ENCODE measurements at places on chromosomes 1 and 21.

GRCh38 chr21:28454564-28455252, 538.0 kb downstream of the LTN1 start:
- peak; percentile 55 for DNase-seq

GRCh38 chr1:193325042-193325441, 138.6 kb upstream of the B3GALT2 start:
- DNase-seq = no peak

DNA sequence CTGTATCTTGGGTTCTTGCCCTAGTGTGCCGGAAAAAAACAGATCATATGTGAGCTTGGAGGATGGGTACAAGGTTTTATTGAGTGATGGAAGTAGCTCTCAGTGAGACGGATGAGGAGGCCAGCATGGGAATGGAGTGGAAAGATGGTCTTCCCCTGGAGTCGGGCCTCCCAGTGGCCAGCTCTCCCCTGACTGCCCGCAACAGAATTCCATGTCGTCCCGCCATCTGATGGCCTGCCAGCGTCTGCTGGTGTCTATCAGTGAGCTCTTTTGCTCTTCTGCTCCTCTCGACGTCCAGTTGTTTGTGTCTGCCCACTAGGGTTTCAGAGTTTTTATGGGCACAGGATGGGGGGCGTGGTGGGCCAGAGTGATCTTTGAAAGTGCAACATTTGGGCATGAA, 315.2 kb upstream of the BRINP3 start:
- DNase-seq = no peak

DNA sequence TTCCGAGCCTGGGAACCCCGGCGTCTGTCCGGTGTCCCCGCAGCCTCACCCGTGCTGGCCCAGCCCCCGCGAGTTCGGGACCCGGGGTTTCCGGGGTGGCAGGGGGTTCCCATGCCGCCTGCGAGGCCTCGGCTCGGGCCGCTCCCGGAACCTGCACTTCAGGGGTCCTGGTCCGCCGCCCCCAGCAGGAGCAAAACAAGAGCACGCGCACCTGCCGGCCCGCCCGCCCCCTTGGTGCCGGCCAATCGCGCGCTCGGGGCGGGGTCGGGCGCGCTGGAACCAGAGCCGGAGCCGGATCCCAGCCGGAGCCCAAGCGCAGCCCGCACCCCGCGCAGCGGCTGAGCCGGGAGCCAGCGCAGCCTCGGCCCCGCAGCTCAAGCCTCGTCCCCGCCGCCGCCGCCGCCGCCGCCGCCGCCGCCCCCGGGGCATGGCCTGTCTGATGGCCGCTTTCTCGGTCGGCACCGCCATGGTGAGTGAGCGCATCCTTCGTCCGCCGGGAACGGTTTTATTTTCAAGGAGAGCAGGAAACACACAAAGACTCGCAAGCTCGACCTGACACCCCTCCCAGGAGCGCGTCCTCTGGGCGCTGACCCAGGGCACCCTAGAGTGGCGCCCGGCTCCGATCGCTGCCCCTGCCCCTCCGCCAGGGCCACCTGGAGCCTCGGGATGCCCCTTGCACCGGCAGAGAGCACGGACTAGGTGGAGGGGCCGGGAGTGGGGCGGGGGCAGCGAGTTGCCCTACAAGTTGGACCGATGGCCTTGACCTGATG, at the start of gene ABCG1:
TSS of gene ABCG1 (plus strand) at position 305 of the 770 bp plus-strand sequence. CDS start at position 428, 123 bp downstream.
- no peak for DNase-seq

DNA sequence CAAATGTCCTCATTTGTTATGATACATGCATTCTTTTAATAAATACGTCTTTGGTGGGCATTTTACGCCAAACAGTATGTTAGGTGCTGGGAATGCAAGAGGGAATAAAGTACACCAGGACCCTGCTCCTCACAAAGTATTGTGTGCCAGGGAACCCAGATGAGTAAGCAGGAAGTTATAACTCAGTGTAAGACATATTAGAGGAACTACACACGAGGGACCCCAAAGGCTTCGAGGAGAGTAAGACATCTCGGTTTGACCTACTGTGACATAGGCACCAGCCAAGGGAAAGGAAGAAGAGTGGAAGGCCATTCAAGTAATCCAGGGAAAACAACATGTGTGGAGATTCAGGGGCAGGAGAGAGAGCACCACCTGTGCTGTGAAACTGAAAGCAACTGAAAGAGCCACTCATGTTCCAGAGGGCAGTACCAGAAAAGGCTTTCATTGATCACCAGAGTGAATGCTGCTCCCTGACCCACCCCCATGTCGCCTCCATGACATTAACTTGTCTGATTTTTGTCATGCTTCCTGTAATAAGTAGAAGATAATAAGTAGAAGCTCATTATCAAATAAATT, 542.5 kb upstream of the PKN2 start:
- no peak for DNase-seq

DNA sequence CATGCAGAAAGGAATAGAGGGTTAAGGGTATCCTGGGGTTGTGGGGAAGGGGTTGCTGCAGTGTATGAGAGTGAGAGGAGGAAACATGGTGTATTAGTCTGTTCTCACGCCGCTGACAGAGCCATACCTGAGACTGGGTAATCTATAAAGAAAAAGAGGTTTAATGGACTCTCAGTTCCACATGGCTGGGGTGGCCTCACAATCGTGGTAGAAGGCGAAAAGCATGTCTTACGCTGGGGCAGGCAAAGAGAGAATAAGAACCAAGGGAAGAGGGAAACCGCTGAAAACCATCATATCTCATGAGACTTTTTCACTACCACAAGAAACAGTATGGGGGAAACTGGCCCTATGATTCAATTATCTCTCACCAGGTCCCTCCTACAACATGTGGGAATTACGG, 17.7 kb downstream of the OSBPL9 start:
- DNase-seq = no peak

DNA sequence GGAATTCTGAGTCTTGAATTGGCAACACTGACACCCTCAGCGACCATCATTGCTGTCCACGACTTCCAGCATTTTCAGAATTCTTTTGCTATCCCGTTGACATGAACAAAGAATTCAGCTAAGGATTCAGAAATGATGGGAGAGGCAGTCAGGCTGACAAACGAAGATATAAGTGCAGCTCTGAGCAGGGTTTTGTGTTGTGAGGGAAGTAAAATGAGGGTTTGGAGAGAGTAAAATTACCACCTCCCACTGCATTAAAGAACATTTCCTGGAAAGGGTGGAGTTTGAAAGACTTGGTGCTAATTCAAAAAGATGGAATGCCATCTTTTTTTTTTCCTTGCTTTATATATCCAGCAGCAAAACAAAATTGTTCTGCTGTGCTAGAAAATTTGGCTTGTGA, 4.9 kb upstream of the ELK4 start:
- DNase-seq = peak; percentile 61

DNA sequence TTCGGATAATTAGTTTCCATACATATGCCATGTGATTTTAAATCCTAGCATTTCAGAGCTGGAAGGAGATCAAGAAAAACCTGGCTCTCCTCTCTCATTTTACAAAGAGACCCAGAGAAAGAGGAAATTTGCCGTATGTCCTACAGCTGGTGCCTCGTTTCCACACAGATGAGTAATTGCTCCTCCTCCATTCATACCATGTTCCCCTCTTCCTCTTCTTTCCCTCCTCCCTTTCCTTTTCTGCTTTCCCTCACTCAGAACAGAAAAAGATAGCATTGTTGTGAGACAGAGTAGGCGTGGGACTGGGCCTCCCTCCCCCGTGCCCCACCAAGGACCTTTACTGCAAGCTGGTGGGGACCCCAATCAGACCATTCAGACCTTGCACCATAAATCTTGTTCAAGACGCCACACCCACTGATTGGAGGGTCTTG, 13.7 kb upstream of the SLC44A3 start:
- DNase-seq = peak; percentile 72

DNA sequence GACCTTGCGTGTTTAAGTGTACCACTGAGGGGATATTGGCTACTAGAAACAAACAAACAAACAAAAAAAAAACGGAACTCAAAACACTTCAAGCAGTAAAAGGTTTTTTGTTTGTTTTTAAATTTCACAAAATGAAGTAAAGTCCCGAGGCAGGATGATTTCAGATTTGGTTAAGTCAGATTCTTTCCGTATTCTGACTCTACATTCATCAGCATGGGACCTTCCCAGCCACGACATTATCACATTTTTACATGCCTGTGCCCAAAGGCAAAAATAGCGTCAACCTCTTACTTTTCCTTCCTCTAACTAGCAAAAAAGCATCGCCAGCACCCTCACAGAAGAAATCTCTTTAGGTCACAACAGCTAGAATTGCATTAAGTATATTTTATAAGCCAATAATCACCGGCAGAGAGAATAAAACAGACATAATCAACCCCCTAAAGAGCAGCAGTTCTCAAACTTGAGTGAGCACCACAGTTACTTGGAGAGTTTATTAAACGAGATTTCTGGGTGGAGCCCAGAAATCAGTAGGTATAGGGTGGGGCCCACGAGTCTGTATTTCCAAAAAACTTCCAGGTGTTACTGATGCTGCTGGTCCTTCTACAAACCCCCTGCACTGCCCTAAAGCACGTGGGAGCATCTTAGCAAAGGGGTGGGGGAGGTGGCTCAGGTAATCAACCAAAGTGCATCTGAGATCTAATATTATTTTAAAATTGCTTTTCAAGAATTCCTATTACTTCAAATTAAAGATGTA, 227.6 kb downstream of the RGS7 start:
- DNase-seq = no peak

DNA sequence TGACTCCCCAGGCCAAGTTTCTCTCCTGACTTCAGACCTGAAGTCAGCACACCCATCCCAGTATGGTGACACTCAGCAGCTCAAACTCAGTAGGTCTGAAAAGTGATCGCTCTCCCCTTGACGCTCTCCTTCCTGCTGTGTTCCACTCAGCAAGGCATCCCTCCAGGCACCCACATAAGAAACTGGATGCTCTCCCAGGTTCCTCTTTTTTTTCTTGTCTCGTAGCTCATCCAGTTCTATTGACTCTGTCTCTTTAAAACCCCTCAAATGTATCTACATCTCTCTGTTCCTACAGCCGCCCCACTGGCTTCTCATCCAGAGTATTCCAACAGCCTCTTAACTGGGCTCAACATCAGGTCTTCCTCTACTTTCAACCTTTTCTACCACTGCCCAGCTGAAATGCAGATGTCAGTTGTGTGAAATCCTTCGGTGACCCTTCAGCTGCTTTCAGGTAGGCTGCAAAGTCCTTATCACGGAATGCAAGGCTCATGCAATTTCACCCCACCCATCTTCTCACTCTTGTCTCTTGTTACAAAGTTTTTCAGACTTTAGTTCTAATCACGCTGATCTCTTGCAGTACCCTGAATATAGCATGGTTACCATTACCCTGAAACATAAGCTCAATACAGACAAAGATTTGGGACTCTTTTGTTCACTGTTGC, 286.2 kb upstream of the POU3F1 start:
- no peak for DNase-seq

DNA sequence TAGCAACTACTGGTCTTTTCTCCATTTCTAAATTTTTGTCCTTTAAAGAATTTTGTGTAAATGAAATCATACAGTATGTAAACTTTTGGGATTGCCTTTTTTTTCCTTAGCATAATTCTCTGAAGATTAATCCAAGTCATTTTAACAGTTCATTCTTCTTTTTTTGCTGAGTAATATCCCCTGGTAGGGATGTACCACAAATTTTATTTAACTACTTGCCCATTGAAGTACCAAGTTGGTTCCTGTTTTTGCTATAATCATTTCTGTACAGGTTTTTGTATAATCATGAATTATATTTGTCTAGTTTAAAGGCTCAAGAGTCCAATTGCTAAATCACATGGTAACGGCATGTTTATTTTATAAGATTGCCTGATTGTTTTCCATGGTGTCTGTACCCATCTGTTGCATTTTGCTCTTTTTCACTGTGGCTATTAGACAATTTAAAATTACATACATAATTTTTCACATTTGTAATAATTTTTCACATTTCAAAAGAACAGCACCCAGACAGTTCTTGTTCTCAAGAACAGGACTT, 891.1 kb downstream of the USP25 start:
- no peak for DNase-seq

DNA sequence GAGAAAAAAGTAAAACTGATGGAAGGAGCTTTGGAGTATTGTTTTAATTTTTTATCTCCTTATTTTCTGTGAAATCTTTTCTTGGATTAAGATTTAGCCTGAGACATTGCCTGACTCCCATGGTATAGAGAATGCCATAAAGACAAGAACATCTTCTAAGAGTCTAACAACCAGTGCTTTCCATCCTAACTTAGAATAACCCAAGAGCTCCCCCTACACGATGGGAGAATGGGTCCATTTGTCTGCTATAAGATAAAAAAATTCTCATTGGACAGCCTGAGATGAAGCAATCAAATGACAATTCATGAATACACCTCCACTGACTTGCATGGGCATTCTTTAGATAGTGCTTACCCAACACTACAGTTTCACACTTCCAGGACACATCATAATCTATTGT, 478.1 kb downstream of the TTLL7 start:
- DNase-seq = no peak

DNA sequence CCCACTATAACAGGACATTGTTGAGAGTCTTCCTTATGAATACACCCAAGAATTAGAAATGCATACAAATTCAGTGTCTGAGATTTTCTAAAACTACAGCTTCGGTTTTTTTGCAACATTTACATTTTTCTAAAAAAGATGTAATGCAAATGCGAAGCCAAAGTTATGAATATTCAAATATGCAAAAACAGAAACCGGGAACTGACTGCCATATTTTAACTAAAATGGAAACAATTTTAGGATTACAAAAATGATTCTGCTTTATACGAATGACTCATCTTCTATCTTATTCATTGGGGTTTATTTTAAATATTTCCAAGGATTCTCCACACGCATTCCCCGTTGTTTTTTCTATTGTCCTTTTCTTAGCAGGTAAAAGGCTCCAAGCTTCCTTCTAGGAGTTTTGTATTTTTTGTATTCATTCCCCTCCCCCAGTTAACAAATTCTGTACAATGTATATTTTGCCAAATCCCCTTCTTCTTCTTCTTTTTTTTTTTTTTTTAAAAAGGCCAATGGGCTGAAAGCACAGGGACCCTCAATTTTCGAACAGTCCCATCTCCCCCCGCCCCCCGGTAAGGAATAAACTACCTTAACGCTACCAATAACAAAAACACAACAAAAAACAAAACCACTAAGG, 1.0 kb downstream of the ARPC5 start:
- DNase-seq = peak; percentile 19

DNA sequence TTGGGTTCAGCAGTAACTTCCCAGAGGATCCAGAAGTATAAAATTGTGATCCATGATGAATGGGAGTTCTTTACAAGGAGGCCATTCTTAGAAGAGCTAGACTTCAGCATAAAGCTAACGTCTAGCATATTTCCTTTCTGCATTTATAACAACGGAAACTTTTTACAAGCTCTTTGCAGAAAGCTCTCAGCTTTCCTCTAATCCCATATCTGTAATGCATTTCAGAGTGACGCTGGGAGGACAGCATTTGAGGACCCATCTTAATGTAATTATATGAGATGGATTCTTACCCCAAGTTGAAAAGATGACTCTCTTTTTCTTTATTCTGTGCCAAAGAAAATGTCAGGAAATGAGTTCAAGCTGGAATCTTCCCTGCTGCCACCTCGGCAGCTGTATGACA, 132.0 kb upstream of the CACHD1 start:
- no peak for DNase-seq

DNA sequence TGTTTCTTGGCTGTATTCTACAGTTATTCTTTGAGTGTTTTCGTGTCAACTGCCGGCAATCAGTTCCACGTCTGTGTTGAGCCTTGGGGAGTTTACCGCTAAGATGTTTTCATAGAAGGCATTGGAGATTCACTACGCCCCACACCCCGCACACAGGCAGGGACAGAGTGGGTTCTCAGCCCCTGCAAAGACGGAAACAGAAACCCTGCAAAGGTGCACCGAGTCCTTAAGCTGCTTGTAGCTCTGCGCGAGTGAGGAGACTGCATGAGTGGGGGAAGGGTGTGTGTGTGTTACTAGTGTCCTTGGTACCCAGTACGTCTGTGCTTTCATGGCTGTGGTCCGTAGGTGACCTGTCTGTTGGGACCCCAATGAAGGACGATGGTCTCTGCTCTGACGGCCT, 1.9 kb downstream of the LHX4 start:
- no peak for DNase-seq
